ENCODE measurements at places on chromosomes 1 and 21.
A peak's percentile ranks its signal among the peaks of the same experiment; 100 is the strongest.

DNA sequence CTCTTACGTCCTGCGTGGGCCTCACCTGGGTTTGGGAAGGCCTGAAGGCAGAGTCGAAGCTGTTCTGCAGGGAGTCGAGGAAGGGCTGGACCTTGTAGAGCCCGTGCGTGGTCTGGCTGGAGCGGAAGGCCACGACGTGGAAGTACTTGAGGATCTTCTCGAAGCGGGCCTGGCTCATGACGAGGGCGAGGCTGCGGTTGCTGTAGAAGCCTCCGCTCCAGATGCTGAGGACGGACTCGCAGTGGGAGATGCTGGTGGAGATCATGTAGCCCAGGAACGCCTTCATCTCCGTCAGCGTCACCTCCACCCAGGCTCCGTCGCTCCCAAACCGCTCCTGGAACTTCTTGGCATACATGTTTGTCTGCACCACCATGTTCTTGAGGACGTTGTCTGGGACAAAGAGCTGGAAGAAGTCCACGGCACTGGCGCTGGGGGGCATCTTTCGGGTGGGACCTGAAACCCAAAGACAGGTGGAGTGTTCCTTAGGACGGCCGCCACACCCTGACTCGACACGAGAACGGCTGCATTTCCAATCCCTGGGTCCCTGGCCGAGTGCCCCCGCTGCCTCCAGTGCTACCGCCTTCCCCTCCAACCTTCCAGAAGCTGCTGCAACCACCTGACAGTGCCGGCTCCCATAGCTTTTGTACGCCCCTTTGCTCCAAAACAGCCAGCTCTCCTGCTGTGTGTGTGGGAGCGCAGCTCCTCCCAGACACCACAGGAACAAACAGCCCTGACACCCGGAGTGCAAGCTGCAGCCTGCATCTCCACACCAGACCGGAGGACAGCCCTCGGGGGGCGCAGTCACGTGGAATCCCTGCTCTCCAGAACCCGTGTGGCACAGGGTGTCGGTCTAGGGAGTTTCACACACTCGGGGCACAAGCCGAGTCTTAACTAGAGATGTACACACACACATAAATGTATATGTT is 69.0 kb downstream of the PGBD5 start:
- no peak for DNase-seq

DNA sequence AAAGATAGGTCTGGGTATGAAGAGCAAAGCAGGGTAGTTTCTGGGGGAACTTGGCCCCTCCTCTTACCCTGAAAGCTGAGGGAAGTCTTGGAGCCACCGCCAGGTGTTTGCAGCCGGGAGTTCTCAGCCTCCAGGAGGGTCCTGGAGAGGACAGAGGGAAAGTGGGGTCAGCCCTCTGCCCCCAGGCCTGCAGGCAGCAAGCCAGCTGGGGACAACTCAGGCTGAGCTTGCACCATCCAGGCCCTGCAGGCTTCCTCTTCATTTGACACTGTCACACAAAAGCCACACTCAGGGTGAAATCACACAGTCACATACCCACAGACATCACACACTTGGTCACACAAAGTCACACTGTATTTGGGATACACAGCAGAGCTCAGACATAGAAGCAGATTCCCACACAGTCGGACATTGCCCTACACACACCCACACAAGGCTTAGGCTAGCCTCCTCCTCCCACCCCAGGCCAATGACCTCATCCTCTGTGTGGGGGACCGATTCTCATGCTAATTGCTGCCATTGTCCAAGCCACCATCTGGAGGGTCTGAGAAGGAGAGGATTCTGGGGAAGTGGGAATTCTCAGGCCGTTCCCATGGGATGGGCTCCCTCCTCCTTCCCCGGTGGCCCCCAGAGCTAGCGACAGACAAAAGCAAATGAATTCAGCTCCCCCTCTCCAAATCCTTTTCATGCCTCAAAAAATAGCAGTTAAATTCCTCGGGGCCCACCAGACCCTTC is 3.7 kb downstream of the NES start:
- peak; percentile 28 for DNase-seq

DNA sequence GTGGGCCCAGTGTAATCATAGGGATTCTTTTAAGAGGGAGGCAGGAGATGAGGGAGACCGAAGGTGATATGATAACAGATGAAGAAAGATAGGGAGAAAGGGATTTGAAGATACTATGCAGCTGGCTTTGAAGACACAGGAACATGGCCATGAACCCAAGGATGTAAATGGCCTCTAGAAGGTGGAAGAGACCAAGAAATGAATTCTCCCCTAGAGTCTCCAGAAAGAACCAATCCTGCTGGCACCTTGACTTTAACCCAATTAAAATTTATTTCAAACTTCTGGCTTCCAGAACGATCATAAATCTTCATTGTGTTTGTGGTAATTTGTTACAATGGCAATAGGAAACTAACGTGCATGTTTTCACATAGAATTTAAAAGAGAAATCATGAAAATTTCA is 95.0 kb upstream of the GORAB start:
- DNase-seq = no peak

DNA sequence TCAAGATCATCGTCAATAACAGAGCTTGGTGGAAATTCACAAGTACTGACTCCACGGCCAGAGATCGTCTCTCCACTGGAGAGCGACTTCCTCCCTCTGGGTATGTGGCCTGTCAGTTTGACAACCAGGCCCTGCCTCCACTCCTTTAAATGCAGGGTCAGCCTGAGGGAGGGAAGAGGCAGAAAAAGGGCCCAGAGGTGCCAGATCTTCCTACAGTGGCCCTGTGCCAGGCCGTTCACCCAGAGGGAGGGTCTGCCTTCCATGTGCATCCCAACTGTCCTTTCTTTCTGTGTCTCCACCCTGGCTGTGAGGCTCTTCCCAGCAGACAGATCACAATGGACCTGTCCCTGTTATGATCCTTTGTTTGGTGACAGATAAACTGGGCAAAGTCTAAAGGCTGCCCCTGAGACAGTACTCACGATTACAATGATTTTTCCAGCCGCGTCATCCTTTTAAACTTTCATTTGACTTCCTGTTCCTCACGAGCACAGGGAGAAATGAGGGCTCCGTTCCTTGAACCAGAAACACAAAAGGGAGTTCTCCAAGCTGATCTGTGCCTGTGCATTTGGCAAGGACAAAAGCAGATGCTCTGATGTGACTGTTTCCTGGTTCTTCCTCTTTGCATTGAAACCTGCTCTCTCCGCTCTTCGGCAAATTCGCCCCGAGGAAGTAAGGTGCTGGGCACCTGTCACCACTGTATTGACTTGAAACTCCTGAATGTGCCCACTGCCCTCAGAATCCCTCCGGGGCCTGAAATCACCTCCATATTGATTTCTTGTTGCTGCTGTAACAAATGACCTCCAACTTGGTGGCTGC is 126.7 kb downstream of the PGBD5 start:
- DNase-seq = no peak

DNA sequence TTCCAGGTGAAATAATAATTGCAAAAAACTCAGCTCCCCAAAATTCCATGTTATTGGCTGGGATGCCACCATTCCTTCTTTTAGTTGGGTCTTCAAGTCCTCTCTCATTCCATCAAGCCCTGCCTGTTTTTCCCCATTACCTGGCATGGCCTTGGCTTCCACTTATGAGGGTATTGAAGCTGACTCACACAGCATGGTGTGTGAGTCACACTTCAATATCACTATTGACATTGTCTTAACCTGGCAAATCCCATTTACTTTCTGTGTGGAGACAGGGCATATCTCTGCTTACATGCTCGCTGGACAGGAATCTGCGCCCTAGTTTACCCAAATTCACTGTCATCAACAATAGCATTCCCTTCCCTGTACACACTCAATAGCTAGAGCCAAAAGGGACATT is 1806.8 kb downstream of the BRINP3 start:
- DNase-seq = no peak

DNA sequence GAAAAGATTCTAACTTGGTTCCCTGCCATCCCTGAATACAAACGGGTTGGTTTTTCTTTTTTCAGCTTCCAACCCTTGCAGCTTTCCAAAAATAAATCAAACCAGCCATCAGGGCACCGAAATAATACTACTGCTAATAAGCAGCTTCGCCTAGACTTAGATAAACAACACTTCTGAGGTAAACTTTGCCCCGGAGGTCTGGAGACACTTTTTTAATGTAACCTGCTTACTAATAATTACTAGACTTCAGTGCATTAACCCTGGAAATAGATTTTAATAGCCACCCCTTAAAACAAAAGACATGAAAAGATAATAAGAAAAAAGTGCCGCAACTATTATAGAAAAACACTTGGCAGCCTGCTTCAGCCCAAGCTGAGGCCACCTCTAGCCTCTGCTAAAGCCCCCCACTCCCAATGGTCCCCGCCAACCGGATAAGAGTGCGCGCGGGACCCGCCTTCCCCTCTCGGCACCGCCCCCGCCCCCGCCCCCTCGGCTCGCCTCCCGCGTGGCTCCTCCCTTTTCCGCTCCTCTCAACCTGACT is 405 bp upstream of the GADD45A start:
- no peak for DNase-seq

DNA sequence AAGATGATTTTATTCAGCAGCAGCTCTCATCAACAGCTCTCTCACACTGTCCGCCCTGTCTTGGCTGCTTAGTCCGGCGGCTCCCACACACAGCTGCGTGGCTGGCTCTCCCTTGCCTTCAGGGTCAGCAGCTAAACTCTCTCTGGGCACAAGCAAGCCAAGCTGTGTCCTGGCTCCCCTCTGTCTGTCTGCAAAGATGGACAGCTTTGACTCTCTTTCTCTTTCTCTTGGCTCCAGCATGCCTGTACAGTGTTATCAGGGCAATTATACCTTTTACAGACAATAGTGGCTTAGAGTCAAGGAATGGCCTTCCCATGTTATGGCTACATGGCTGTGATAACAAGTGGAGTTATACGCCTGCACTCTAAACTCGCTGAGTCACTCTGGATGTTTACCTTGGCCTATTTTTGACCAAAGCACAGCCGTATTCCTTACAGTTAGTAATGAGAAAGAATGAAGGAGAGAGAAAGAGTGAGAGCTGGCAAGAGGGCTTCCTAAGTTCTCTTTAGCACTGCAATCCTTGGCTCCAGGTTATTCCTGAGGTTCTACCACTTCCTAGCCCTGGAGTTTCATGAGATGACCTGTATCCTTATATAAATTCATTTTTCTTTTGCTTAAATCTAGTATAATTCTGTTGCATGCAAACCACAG is 59.9 kb upstream of the ZSWIM5 start:
- DNase-seq = no peak

DNA sequence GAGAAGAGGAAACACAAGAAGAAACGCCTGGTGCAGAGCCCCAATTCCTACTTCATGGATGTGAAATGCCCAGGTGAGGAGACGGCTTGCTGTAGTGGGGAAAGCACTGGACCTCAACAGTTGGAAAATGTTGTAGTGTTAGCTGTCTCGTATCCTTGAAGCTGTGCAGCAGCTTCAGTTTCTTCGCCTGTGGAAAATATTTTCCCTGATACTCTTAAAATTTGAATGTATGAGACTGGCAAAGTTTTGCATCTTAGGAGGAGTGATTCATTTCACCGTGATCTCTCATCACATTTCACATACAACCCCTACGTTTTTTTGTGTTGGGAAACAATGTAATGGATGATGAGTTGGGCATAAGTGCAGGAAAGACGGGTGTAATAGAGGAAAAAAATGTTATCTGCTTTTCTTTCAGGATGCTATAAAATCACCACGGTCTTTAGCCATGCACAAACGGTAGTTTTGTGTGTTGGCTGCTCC is 629 bp downstream of the RPS27 start:
- DNase-seq = no peak

DNA sequence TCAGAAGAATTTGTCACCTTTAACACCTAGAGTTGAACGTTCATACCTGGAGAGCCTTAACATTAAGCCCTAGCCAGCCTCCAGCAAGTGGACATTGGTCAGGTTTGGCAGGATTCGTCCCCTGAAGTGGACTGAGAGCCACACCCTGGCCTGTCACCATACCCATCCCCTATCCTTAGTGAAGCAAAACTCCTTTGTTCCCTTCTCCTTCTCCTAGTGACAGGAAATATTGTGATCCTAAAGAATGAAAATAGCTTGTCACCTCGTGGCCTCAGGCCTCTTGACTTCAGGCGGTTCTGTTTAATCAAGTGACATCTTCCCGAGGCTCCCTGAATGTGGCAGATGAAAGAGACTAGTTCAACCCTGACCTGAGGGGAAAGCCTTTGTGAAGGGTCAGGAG is 52.3 kb downstream of the UBE4B start:
- no peak for DNase-seq

DNA sequence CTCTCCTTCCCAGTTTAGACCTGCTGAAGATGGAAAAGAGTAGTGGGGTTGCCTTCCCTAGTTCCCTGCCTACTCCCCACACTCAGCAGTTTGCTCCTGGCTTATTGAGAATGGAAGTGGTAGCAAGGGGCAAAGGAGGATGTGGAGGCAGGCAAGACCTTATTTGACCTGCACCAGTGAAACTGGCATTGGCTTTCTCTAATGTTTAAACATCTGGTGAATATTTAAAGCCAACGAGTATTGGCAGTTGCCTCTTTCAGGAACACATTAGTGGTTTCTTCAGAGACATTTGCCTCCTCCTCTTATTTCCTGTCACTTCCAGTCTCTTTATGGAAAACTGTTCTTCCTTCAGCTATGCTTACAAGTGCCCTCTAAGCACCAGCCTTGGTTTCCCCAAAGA is 62.4 kb upstream of the VAV3 start:
- DNase-seq = no peak

GRCh38 chr21:29080454-29080941 is 7.0 kb upstream of the CCT8 start:
- peak; percentile 31 for DNase-seq

DNA sequence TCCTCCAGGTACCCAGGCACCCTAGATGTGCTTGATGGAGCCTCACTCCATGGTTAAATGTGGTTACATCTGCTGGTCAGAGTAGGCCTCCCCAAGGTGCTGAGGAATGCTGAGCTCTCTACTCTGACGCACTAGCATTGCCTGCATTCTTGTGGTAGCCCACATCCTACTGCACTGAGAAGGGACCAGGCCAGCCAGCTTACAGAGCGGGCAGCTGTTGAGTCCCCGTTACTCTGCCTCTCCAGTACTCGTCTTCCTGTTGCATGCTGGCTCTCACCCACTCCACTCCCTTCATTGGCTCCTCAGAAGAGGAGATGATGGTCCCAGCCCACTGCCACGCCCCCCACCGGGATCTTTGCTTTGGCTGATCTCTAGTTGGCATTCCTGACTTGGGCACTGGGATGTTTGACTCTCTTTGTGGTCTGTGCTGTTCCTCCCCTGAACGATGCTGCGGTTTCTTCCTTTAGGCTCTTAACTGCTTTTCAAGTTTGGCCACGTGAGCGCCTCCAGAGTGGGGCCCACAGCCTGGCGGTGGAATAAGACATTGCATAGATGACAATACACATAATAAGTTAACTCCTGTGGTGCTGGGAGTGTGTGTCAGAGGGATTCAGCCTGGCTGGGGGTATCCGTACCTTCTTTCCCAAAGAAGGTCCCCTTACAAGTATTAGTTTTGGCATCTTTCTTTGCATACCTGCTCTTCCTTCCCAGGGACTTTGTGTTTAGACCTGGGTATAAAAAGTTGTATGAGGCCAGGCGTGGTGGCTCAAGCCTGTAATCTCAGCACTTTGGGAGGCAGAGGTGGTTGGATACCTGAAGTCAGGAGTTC is 18.6 kb downstream of the AZIN2 start:
- DNase-seq = no peak

GRCh38 chr1:20149601-20150325 is 10.6 kb downstream of the PLA2G2F start:
- no peak for DNase-seq
